ENCODE measurements at places on chromosomes 4 and X.
A peak's percentile ranks its signal among the peaks of the same experiment; 100 is the strongest.

DNA sequence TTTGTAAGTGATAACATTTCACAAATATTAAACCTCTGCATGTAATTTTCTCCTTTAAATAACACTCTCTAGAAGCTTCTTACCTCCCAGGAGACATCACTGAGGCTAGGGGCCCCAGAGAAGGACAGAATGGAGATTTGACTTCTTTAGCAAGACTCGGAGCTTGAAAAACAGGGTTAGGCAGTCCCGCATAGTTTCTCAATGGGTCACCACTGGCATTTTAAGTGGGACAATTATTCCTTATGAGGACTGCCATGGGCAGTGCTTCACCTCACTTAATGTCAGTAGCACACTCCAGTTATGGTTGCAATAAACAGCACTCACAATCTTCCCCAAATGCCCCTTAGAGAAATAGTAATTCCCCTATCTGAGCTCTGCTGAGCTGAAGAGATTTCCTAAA lies 66.7 kb upstream of the NOCT start:
- no peak for DNase-seq

GRCh38 chr4:88734403-88734949 lies 36.8 kb upstream of the NAP1L5 start:
- no peak for DNase-seq

GRCh38 chr4:181528570-181529184 lies 714.5 kb upstream of the TENM3 start:
- peak; percentile 83 for DNase-seq

DNA sequence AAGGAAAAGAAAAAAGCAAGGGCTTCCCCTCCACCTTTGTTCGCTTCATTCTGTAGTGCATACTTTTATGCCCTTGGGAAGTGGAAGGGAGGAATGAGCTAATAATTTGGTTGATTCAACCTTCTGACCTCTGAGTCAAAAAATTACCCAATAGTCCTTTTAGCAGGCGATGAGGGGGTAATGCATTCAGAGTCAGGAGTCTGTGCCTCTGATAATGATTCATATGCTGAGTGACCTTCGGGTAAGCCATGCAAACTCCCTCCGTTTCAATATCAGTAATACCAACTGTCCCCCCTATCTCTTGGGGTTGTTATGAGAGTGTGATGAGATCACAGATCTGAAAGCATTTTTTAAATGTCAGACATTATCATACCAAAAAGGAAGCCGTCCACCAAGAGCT lies 41.6 kb upstream of the ACSL4 start:
- DNase-seq, result no peak

DNA sequence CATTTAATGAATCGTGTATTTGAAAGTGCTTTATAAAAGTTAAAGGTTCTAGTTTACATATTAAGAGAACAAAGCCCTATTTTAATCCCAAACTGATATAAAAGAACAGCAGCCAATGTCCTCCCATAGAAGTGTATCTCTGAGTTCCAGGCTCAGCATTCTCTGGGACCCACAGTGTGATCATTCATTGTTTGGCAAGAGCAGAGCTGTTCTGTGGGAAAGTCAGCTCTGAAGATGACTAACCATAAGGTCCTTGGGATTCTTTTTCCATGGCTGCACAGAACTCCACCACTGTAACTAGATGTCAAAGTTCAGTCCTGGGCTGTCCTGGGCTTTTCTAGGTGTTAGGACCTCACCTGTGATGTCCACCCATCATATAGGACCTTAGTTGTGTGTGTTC lies 157.0 kb upstream of the TLL1 start:
- DNase-seq, result no peak

DNA sequence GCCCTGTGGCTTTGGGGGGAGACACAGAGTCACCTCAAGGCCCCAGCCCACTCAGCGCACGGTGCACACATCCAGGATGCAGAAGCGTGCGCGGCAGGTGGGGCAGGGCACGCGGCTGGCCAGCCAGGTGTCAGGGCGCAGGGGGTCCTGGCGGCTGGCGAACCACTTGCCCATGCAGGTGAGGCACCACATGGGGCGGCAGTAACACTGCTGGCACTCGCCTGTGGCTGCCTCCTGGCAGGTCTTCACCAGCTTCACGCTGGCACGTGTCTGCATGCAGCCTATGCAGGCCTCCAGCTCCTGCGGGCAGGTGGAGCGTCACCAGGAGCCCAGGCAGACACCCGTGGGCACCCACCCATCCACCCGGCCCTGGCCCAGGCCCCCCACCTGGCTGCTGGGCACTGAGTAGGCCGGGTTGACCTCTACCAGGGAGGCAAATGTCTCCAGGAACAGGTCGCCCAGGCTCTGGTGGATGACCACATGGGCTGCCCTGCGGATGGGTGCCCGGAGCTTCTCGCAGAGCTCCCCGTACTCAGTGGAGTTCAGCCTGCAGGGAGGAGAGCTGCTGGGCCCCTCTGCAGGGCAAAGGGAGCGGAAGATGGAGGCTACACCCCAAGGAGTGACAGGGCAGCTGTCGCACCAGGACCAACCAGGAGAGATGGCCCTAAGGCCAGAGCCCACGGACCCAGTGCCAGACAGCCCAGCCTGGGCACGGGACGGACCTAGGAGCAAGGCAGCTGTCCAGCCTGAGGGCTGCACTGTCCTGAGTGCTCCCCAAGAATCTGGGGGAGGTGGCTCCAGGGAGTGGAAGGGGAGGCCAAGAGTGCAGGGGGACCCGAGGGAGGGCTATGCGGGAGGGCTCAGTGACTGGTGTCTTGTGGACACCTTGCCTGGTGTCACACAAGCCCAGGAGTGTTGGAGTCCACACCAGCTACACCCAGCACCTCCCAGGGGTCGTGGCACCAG lies 3.7 kb downstream of the TMEM129 start:
- DNase-seq, result no peak

DNA sequence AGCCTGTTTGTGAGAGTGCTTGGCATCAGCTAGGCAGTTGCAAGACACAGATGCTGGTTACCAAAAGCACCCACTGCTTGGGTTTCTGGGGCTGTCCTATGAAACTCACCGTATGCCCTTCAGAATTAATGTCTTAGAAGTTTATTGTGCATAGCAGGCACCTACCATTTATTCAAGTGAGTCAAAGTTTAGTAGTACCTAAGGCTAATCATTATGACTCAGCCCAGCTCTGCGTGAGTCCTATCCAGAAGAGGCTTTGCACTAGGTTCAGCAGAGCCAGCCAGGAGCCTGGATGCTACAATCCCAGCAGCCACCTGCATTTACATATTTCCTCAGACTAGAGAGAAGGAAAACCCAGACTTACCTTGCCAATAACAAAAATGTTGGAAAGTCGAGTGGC lies 4.2 kb downstream of the RPS4X start:
- no peak for DNase-seq

DNA sequence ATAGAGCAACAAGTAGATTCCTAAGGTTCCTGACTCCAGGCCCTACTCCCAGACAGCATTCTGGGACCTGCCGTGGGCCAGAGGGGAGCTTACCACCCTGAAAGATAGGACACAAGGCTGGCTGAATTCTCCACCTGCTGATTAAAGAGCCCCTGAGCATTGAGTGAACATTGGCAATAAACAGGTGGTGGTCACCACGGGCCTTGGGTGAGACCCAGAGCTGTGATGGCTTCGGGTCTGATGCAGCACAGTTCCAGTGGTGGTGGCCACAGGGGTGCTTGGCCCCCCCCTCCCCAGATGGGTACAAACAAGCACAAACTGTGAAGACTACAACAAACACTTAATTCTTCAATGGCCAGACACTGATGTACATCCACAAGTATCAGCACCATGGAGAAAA lies 444.6 kb downstream of the GASK1B start:
- no peak for DNase-seq

DNA sequence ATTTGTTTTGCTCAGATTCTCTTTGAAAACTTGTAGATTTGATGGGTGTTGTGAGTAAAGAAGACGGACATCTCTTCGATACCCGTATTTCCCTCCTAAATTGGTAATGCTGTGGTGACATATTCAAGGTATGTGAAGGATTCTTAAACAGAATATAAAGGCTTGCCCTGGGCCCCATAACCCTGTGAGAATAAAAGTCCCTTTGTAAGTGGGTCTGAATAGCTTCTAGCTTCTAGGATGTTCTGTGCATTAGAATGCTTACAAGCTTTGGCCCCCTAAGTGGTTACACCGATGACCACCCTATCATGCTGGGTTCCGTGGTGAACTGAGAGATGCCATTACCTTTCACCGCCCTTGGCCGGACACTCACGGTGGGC lies 574 bp upstream of the MOB1B start:
- DNase-seq, result no peak

DNA sequence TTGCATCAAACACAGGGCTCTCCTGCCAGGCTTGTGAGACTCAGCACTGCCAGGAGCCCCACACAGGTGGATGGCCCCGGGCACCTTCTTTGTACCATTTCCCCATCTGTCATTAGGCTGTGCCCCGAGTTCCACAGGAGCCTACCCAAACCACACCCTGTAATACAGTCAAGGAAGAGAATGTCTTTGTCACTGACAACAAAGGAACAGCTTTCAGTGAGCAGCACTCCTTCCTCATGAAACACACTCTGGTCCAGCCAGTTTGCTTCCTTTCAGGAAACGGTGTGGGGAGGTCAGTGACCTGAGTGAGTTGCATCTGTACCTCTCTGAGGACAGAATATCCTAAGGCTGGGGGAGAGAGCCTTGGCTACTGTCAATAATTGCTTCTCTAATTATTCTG lies 53.7 kb downstream of the LNX1 start:
- no peak for DNase-seq

- no peak for DNase-seq
Measured at GRCh38 chr4:170529748-170530722, 440.3 kb upstream of the AADAT start.

DNA sequence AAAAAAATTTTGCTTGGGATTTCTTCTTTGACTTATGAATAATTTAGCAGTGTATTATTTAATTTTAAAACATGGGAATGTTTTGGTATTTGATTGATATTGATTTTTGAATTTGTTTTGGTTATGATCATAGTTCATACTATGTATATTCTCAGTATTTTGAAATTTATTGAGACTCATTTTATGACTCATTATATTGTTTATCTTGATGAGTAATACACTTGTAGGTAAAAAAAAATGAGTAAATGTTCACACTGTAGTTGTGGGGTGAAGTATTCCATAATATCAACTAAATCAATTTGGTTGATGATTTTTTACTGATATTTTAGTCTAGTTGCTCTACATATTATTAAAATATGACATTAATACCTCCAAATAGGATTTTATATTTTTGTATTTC lies 1142.2 kb downstream of the ADGRL3 start:
- no peak for DNase-seq

DNA sequence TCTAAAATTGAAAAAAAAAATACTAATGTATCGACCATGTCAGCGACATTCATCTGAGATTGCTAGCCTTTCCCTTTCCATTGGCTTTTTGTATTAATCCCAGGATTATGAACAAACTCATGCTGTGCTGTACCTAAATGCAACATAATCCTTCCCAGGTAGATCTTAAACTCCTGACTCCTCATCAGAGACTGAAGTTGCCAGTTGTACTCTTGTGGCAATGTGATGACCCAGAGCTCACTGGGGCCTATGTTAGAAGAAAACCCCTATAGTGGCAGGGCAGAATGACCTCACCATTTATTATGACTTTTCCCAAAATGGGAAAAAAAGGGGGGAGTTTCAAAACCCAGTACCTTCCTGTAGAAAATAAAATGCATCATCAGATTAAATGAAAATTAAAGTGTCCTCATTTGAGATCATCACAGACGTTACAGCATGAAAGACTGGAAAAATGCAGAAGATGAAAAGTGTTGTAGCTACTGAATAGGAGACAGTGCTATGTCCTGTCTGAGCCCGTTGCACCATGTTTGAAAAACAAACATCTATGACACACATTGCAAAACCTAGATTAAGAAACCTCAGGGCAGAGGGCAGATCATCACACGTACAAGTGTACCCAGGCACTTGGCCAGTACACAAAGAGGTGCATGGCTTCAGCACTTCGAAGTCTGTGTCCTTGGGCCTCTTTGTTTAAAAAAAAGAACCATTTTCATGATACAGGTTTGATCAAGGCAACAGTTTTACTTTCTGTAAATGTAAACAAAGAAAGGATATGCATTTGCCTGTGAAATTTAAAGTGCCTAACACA lies 6.8 kb upstream of the ACSL4 start:
- DNase-seq, result no peak

- peak; percentile 53 for DNase-seq
Measured at GRCh38 chrX:150362599-150363481, at the start of gene MAMLD1. Gene MAMLD1, plus strand, starts transcription at chrX:150363317. Its CDS starts 82,200 bp downstream, at chrX:150445517.

DNA sequence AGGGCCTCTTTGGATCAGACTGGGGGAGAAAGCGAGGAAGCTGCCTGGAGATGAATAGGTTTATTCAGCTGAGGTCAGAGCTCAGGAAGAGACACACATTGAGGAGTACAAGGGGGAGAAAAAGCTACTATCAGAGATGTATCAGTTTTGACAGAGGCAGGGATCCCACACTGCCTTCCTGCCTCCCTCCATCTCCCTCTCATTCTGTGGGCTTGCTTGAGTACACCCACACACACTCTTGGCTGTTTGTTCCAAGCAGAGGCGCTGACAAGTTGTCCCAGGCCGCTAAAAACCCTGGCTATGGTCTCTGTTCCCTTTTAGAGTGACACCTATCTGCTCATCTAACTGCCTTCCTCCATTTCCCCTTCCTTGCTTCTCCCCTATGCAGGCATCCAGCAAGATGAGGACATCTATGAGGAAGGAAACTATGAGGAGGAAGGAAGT lies 5.2 kb downstream of the TSPYL2 start:
- DNase-seq, result no peak

DNA sequence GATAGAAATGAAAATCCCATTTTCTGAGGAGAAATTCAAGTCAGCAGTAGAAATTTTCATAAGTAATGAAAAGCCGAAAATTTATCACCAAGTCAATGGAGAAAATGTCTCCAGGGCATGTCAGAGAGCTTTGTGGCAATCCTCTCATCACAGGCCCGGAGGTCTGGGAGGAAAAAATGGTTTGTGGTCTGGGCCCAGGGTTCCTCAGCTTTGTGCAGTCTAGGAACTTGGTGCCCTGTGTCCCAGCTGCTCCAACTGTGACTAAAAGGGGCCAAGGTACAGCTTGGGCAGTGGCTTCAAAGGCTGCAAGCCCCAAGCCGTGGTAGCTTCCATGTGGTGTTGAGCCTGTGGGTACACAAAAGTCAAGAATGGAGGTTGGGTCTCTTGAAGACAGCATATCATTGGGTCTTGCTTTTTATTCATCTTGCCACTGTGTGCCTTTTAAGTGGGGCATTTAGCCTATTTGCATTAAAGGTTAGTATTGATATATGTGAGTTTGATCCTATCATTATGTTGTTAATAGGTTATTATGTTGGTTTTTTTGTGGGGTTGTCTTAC lies 608.5 kb downstream of the PDHA2 start:
- DNase-seq, result no peak

- DNase-seq, result peak; percentile 12
Measured at GRCh38 chr4:107825072-107825824, 516 bp downstream of the SGMS2 start.

- no peak for DNase-seq
Measured at GRCh38 chr4:24266951-24267722, 317.2 kb downstream of the DHX15 start.

GRCh38 chr4:109890076-109890475 lies 22.6 kb upstream of the EGF start:
- no peak for DNase-seq

GRCh38 chr4:85028910-85029309 lies 62.4 kb upstream of the WDFY3 start:
- DNase-seq, result no peak

All from nephron progenitor cell (in vitro differentiated cells).